ENCODE measurements at places on chromosomes 7 and 10. TPM values are rescaled to one million over a fixed set of nuclear protein-coding genes. Genes with fewer than 3 reads are reported as not detected.
A peak's percentile ranks its signal among the peaks of the same experiment; 100 is the strongest.

The VWDE gene
- under 0.01 TPM for total RNA-seq

The OR2A7 gene
- 1.1 TPM for total RNA-seq

- DNase-seq: no peak
Measured at GRCh38 chr10:133110133-133110532, 22.4 kb downstream of the ADGRA1 start.

DNA sequence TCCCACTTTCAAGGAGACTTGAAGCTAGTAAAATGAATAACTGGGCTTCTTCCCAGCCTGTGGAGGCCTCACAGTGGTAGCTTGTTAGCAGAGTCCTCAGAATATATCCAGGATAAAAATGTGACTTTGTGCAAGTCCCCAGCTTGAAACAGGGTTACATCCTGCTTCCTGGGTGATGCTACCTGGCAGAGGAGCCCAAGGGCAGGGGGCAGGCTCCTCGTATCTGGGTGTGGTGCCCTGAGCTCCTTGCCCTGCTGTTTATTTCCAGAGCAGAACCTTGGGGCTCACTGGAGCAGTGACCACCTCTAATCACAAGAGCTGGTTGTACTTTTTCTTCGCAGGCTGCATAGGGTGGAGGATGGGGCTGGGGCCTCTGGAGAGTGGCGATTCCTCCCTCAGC, 94.8 kb downstream of the GRK5 start:
- no peak for DNase-seq

GRCh38 chr10:123888751-123889150, 2.9 kb downstream of the CPXM2 start:
- DNase-seq: peak; percentile 51

DNA sequence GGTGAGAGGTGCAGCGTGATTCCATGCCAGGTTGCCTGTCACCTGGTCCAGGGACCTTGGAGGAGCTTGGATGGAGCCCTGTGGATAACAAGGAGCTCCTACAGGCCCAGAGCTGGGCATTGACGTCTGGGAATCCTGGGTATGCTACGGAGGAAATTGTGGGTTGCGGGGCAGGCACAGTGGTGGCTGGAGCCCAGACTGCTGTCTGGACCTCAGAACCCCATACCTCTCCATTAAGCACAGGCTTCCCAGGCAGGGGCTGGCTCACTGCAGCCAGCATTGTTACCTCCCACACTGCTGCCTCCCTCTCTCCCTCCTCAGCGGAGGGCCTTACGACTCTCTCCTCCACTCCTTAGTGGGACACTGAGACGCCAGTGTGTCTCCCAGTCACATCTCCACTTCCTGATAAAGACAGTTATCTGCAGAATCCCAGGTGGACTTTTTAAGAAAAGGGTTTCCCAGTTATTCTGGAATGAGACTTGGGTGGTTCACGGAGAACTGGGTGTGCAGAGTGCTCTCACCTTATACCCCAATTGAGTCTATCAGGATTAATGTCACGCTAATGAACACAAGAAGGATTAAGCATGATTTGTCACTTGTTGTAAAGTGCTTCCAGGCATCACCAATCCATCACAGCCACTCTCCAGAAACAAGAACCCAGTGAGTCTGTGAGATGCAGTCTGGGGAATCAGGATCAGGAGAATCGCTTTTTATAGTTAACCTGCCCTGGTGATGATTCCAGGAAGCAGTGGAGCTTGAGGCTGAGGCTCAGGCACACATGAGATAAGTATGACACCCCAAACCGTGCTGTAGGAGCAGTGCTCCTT, 309.4 kb downstream of the RPS24 start:
- no peak for DNase-seq

DNA sequence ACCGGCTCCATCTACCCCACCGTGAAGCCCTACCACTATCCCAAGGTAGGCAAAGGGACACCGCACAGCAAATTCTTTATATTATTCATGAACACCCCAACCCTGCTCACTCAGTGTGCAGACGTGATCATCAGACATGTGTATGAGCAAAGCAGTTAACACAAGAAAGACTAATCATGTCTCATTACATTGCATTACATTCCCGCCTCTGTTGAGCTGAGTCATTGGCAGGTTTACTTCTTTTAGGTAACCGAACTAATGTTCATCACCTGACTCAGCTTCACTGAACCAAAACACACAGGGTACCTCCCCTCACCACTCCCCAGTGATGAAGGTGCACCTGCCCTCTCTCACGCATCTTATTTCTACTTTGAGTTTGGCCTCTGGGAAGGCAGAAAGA, 233.4 kb downstream of the PAXIP1 start:
- DNase-seq: no peak

The SPAM1 gene
- not detected for total RNA-seq

GRCh38 chr7:6284055-6284400, 11.6 kb upstream of the CYTH3 start:
- no peak for DNase-seq

The MALRD1 gene
- 2.9 TPM for total RNA-seq

The PRR15 gene
- total RNA-seq: 1.1 TPM

The PCGF5 gene
- 99.2 TPM for total RNA-seq

- DNase-seq: peak; percentile 45
Measured at GRCh38 chr7:42233171-42233570, 3.8 kb downstream of the GLI3 start.

DNA sequence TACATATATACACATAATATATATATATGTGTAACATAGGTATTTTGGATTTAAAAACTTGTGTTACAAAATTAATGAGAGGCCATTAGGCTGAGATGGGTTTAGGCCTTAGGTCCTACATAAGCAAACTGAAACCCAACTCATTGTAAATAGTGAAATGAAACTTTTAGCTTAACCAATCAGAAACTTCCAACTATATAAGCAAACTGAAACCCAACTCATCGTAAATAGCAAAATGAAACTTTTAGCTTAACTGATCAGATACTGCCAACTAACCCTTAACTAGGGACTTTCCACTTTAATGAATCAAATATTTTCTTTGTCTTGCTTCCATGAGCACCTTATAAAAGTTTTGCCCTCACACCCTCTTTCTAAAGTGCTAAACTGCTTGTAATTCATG, 17.3 kb upstream of the SAMD9L start:
- no peak for DNase-seq

GRCh38 chr10:71982269-71983178, 18.3 kb downstream of the CHST3 start:
- DNase-seq: no peak

- no peak for DNase-seq
Measured at GRCh38 chr7:36535866-36536664, 146.4 kb downstream of the ANLN start.

DNA sequence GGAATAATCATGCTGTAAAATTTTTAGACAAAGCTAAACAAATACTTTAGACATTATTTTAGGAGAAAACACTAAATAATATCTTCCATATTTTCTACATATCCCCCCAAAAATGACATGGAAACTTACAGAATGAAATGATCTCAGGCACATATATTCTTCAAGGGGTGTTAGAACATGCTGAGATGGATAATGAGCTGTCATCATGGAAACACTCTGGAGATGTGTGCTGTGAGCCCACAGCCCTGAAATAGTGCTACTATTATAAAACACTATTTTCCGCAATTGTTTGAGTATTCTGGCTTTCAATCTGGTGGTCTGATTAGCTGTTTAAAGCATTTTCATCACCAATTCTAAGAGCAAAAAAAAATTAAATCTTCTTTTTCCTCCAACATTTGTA, 385.7 kb downstream of the PHTF2 start:
- DNase-seq: no peak

The OR2A1 gene
- 0.36 TPM for total RNA-seq

DNA sequence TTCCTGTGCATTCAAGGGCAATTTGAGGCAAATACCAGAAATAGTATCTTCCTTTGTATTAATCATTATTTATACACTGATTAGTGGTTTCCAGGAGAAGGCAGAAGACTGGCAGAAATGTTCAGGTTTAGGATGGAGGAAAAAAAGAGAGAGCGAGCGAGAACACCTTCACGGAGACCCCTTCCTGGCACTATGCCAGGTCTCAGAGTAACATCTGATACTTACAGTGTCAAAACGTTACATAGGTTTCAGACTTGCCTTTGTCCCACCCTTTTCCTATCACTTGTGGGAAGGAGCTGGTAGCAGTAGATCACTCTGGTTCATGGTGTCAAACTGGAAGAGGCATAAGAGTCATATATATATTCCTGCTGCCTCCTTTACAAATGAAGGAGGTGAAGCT, 652 bp downstream of the OR2A12 start:
- DNase-seq: no peak

The CCL24 gene
- total RNA-seq: not detected

GRCh38 chr7:42262964-42263363, 26.0 kb upstream of the GLI3 start:
- DNase-seq: peak; percentile 84

The NOM1 gene
- 17.1 TPM for total RNA-seq

GRCh38 chr7:130385600-130386066, 5.3 kb downstream of the CPA1 start:
- DNase-seq: no peak

DNA sequence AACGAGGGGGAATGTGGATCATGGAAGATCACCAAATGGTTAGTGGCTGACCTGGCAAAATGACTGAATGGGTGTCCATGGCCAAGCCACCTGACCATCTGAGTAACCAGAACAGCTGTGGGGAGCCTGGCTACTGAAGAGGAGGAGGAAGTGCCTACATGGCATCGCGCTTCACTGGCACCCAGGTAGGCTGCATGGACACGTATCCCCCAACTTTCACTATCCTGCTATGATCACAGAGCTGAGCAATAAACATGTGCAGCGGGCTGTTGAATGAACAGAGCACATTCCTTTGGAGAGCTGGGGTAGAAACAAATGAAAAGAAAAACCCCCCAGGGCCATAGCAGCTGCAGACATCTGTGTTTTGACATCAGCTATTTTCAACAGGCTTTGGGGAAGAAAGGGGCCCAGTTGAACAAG, 6.5 kb downstream of the AKR1B1 start:
- no peak for DNase-seq

GRCh38 chr10:119103241-119103902, 541 bp upstream of the DENND10 start:
- peak; percentile 57 for DNase-seq

The MBL2 gene
- under 0.01 TPM for total RNA-seq

- DNase-seq: no peak
Measured at GRCh38 chr7:139358541-139359365, 941 bp upstream of the LUC7L2 start.

- DNase-seq: no peak
Measured at GRCh38 chr10:7483848-7484247, 73.0 kb upstream of the SFMBT2 start.

- DNase-seq: no peak
Measured at GRCh38 chr7:44470135-44470479, 20.4 kb downstream of the NUDCD3 start.

- no peak for DNase-seq
Measured at GRCh38 chr10:69374242-69374641, 42.5 kb downstream of the TACR2 start.

- peak; percentile 75 for DNase-seq
Measured at GRCh38 chr7:103031781-103032180, 42.8 kb downstream of the FBXL13 start.

- DNase-seq: no peak
Measured at GRCh38 chr10:121070275-121071070, 219.3 kb downstream of the WDR11 start.

GRCh38 chr10:9579110-9579705, 1438.5 kb upstream of the CELF2 start:
- no peak for DNase-seq

GRCh38 chr10:100025576-100025975, 15.8 kb upstream of the DNMBP start:
- DNase-seq: no peak
